ENCODE measurements at places on chromosomes 3 and 15.

DNA sequence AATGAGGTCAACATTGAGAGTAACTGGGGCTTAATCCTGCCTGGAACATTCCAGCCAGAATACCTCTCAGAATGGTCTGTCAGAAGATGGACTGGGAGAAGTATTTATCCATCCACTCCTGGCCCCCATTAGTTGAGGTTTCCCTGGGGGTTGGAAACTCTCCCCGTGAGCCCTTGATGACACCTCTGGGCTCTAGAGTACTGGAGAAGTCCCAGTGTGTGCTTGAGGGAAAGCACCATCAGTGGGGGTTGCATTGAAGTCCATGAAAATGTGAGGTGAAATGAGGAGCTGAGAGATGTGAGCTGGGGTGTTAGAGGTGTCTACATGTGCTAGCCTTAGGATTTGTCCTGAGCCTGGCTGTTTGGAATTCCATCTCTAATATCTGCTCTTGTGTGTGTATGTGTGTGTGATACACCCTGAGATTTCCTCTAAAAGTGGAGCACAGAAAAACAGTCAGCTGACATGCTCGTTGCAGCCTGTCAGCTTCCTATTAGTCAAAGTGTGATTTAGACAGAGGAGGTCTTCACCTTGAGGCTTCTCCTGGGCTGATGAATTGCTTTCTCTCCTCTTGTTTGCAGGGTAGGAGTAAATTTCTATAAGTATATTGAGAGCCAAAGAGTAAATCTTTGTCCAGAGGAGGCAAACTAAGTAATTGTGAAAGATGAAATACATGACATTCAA, 67.6 kb downstream of the NR1D2 start:
- no peak for DNase-seq

- no peak for DNase-seq
Observed at GRCh38 chr3:151283387-151283786, 5.0 kb upstream of the P2RY14 start.

GRCh38 chr3:115226844-115227445, 79.9 kb upstream of the ZBTB20 start:
- no peak for DNase-seq

- no peak for DNase-seq
Observed at GRCh38 chr3:147529551-147529950, 120.4 kb downstream of the ZIC1 start.

GRCh38 chr3:169663951-169664820, 674 bp upstream of the MECOM start:
- DNase-seq: no peak

DNA sequence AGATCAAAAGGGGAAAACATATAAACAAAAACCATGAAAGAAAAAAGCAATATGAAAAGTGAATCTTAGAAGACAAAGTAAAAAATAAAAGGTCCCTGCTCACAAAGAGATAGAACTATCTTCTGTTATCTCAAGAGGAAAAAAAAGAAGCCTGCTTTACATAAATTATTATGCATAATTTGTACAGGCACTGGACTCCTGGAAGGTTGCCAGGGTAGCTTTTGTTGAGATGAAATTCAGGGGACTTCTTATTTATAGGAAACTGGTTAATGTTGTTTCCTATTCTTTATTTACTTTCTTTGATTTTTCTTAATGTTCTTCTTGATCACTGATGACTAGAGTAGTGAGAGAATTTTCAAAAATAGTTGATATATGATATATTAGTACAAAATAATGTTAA, 66.9 kb downstream of the PPM1L start:
- DNase-seq: peak; percentile 58

DNA sequence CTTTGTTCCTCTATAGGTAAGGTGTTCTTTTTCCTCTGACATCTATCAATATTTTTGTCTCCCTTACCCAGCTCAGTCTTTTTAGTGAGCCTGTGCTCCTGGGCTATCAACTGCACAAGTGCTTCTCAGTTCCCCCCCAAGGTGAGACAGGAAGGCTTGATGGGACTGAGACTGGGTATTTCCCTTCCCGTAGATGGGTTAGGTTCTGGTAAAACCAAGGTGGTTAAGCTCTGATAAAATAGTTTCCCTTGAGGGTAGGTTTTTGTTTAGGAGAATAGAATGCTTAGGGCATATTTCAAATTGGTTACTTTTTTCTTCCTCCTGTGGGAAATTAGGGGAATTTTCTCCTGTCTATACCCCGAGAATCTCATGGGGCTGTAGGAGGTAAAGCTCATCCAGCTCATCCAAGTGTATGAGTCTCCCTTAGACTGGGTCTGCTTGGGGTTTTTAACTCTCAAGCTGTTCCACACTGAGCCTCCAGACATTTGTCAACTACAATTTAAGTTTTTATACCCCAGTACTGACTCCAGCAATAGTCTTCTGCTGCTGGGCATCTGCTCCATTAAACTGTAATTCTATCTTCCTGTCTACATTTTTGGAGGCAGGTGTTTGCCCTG, 44.9 kb downstream of the OXSR1 start:
- DNase-seq: no peak

- DNase-seq: no peak
Observed at GRCh38 chr15:80550219-80550907, 144.7 kb upstream of the ABHD17C start.

DNA sequence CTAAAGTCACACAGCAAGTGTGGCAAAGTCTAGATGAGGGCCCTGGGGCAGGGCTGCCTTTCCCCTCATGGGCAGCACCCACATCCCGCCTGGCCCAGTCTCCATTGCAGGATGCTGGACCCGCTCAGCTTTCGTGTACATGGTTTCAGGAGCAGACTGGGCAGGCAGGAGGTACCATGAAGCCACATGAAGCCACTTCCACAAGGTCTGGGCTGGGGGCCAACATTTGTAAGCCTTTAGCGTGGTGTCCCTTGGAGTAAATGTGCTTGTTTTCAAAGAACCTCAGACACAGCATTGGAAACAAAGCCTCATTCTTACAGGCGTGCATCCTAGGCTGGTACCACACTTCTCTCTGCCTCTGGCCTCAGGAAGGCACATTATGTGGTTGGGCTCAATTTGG, 34.5 kb downstream of the UMPS start:
- DNase-seq: peak; percentile 67

- DNase-seq: no peak
Observed at GRCh38 chr3:10242182-10243065, 5.8 kb upstream of the TATDN2 start.

- DNase-seq: no peak
Observed at GRCh38 chr3:60956729-60957128, 294.5 kb downstream of the FHIT start.

DNA sequence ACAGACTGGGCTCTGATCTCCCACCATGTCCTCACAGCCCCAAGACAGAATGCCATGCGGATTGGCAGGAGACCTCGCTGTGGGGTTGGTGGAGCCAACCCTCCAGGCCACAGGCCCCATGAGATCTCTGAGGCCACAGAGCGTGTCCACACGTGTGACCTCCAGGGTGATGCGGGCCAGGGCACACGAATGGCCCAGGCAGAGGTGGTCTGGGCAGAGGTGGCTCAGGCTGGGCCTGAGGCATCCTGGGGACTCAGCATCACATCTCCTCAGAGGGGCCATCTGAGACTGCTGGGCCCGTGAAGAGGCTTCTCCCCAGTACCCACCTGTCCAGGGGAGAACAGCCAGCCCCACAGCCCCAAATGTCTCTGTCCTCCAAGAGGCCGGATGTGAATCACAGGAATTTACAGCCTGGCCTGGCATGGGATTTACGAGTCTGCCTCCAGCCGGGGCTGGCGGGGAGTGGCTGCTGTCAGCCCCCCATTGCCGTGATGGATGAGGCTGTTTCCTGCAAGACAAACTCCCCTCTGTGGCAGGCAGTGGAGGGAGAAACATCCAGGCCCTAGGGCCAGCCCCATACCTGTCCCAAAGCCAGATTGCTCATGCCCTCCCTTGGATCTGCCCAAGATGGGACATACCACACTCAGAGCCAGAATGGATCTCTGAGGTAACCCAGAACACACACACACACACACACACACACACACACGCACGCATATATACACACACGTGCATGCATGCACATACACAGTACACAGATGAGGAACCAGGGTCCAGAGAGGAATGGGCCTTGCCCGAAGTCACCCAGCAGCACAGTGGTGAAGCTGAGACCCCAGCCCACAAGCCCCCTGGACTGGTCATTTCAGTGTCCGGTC, 208.3 kb downstream of the TBC1D2B start:
- no peak for DNase-seq

GRCh38 chr3:140018556-140018955, 83.6 kb downstream of the CLSTN2 start:
- DNase-seq: no peak

All from COR-L47 (cell line).